NCI-H1092 treated with DMSO at 0.1 percent for 48 hours (cell line): ENCODE measurements at places on chromosomes 5 and 9.

- no peak for DNase-seq
Measured at GRCh38 chr5:170067152-170067551, 38.5 kb upstream of the FOXI1 start.

GRCh38 chr5:178537467-178538371 lies 52.5 kb downstream of the COL23A1 start:
- DNase-seq: no peak

GRCh38 chr9:137804908-137805630 lies 72.5 kb upstream of the CACNA1B start:
- DNase-seq: no peak

- DNase-seq: no peak
Measured at GRCh38 chr5:50947906-50948683, 281.7 kb downstream of the PARP8 start.

- DNase-seq: no peak
Measured at GRCh38 chr9:133205996-133206931, 2.8 kb downstream of the OBP2B start.

- no peak for DNase-seq
Measured at GRCh38 chr9:132042324-132042723, 37.3 kb downstream of the MED27 start.

- no peak for DNase-seq
Measured at GRCh38 chr5:172502969-172503368, 48.6 kb upstream of the SH3PXD2B start.

DNA sequence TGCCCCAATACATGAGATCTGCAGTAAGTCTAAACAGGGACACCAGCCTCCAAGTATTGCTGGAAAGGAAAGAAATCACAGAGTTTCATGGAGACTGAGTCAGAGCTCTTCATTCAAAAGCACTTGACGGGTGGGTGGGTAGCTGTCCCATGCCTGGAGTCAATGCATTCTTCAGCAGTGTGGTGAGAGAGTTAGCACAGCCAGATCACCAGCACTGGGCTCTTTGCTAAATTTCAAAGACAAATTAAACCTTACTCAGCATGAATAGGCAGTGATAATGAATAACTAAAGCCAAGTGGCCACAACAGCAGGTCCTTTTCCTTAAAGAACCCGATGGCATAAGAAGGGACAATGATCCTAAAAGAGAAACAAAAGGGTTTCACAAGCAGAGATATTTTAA lies 192.4 kb downstream of the ACTL7B start:
- no peak for DNase-seq

DNA sequence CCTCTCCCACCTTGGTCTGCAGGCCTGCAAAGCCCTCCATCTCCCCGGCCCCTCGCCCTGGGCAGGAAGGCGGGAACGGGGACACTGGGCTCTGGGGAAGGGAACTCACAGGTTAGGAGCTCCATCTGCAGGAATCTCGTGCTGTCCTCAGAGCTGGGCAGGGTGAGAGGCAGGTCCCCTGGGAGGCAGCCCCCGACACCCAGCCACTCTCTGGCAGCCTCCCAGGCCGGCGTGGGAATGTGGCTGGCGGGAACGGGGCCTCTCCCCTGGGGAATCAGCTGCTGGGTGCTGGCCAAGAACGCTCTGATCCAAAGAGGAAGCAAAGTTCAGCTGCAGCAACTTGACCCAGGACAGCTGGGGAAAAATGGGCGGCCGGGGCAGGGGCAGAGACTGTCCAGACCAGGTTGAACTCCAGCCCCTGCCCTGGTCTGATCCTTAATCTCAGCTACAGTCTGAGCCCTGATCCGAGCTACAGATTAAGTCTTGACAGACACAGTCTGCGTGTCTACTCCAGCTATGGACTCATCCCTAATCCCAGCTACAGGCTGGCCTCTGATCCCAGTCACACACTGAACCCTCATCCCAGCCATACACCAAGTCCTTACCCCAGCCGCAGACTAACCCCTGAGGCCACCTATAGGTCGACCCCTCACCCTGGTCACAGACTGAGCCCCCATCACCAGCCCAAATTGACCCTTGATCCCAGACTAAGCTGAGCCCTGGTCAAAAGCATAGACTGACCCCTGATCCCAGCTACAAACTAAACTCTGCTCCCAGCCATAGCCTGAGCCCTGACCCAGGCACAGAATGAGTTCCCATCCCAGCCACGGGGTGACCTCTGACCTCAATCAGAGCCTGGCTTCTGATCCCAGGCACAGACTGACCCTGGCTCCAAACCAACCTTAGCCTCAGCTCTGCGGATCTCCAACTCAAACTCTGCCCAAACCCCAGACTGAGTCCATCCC lies 37.3 kb upstream of the EGFL7 start:
- peak; percentile 38 for DNase-seq

GRCh38 chr5:149274939-149275338 lies 3.3 kb downstream of the AFAP1L1 start:
- no peak for DNase-seq

- no peak for DNase-seq
Measured at GRCh38 chr9:137108608-137109249, 5.8 kb downstream of the DPP7 start.

DNA sequence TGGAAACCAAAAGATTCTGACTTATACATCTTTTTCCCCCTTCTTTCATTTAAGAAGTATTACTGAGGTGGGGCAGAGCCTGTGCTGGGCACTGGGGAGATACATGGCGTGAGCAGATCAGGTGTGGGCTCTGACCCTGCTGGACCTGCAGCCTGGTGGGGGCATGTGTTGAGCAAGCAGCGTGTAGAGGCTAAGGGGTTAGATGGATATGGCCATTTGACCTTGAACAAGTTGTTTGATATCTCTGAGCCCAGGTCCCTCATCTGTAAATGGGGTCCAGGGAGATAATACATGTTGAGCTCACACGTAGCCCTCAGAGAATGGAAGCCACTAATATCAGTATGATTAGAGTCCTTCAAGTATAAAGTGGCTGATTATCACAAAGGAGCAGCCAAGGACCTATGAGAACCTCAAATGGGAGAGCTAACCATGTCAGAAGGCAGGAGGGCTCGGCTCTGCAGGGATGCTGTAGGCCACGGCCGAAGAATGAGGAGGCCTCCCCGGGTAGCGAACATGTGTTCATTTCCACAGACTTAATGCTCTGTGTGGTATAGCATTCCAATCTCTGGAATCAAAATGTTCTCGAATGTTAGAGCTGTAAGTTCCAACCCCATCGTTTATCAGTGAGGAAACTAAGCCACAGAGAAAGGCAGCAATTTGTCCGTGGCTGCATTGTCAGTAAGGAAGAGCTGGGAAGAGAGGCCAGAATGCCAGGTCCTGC lies 15.4 kb upstream of the ANGPTL2 start:
- no peak for DNase-seq

DNA sequence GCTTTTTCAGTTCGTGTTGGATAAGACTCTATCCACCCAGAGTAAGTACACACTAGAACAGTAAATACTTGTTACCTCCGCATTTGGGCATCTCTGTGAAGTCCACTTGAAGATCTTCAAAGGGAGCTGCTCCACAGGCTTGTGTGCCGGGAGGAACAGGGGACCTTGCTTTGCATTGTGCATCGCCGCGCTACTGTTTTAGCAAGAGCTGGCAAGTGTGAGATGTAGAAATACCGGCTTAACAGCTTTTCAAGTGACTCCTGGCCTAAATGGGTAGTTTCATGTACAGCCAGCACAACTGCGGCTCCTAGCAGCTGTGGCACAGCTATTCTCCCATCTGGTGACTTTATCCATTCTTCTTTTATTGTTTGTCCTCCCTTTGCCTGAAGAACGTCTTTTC lies 8.4 kb upstream of the ZNF354C start:
- no peak for DNase-seq

- DNase-seq: no peak
Measured at GRCh38 chr9:136975644-136976043, 1.7 kb upstream of the PTGDS start.

DNA sequence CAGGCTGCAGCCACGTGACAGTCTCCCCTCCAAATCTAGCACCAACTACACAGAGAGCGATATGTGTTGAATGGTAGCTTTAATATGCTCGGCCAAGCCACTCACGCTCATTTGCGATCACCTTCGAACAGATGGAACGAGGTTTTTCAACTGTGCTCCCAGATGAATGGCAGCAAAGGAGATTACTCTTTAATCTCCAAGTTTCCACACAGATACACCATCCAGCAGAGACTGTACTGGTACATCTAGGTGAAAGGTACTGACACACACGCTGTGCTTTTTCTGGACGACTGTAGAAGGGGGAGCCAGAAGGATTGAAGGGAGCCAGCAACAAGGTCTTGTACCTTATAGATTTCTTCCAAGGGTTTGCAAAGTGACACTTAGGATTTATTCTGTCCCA lies 263.9 kb downstream of the NR3C1 start:
- no peak for DNase-seq

- DNase-seq: no peak
Measured at GRCh38 chr5:128539038-128539429, 989 bp upstream of the FBN2 start.

- no peak for DNase-seq
Measured at GRCh38 chr5:164336276-164336675, 830.9 kb downstream of the MAT2B start.

- no peak for DNase-seq
Measured at GRCh38 chr9:81389569-81389993, 299.8 kb downstream of the TLE1 start.
